ENCODE measurements at places on chromosomes 7 and 10. TPM values are rescaled to one million over a fixed set of nuclear protein-coding genes. Genes with fewer than 3 reads are reported as not detected.
A peak's percentile ranks its signal among the peaks of the same experiment; 100 is the strongest.

- no peak for DNase-seq
Observed at GRCh38 chr7:114148779-114149178, 230.0 kb upstream of the PPP1R3A start.

- no peak for DNase-seq
Observed at GRCh38 chr10:73263693-73264347, 11.4 kb upstream of the MRPS16 start.

DNA sequence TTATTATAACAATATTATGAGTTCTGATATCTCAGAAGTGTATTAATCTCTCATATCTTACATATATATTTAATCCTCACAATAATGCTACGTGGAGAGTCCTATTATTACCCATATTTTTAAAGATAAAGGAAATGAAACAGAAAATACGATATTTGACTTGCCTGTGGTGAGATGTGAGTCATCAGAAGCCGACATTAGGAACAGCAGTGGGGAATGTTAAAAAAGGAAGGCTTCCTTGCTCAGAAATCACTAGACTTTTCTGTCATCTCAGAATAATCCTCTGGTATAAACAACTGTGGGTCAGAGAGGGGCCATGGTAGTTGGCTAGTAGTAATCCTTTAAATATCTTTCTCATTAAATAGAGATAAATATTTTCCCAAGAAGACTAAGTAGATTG is 402.3 kb upstream of the PCDH15 start:
- DNase-seq = no peak

- no peak for DNase-seq
Observed at GRCh38 chr7:69847921-69848612, 249.8 kb downstream of the AUTS2 start.

- no peak for DNase-seq
Observed at GRCh38 chr10:1507436-1507835, 229.9 kb downstream of the ADARB2 start.

DNA sequence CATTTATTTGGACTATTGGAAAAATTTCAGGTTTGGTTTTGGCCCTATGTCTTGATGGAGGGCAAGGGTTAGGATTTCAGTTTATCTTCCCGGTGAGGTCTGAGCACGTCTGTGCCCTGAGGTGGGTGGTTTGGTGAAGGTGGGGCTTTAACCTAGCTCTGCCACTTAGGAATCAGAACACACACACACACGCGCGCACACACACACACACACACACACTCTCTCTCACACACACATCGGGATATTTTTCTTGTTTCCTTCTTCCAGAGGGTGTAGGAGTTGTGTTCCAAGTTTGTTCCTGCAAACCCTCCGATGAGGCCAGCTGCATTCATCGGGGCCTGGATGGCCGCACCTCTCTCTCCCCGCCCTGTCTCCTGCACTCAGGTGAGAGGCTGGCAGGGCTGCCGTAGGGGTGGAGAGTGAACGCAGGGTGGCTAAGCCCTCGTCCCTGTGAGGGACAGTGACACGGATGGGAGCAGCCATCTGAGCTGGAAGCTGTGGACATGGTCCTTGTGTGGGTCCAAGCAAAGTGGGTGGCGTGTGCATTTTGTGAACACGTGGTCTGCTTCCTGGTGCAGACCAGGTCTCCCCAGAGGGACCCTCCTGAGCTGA is 34.2 kb downstream of the CHST12 start:
- no peak for DNase-seq

DNA sequence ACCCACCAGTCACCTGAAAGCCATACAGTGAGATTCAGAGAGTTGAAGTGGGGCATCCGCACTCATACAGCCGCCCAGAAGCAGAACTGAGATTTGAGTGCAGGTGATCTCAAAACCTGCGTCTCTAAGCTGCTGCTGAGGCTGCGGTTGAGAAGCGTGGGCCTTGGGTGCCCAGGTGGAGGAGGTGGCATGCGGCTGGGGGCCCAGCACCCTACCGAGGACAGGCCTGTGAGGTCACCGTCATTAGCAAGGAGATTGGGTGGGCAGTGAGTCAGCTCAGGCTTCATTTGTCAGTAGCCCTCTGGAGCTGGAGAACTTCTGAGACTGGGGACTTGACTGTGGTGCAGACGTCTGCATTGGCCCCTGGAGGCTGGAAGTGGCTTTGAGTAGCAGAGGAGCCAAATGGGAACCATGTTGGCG is 29.8 kb downstream of the ZMIZ1 start:
- peak; percentile 48 for DNase-seq

- DNase-seq = no peak
Observed at GRCh38 chr7:116952635-116953371, 498 bp upstream of the ST7 start.

DNA sequence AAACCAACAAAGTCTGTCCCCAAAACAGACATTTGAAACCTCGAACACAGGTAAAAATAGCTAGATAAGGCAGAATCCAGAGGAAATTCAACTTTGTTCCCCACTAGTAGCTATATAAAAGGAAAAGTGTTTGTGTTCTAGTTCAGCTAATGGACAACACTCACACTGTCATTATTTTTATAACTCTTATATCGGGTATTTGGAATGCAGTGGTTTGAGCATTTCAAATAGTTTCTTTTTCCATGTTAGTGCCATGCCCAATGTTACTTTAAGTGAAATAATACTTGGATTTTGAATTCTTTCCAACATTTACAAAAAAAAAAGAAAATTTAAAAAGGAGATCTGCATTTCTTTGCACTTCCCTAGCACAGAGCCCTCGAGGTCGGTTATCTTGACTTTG is 213.6 kb downstream of the DOCK4 start:
- DNase-seq = no peak

DNA sequence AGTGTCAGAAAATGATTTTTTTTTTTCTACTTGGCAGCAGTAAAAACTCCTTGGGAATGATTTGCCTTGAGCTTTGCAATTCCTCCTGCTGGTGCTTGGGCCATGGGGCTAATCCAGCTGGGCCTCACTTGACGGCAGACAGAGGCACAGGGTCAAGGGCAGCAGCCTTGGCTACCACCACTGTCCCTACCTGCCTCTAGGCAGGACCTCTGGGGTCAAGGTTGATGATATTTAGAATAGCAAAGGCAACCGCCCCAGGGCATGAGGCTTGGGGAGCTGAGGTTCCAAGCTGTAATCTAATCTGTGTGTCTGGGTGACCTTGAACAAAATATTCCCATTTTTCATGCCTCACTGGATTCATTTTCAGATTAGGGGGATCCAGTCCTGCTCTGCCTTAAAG is 327.4 kb downstream of the PLXNA4 start:
- no peak for DNase-seq

DNA sequence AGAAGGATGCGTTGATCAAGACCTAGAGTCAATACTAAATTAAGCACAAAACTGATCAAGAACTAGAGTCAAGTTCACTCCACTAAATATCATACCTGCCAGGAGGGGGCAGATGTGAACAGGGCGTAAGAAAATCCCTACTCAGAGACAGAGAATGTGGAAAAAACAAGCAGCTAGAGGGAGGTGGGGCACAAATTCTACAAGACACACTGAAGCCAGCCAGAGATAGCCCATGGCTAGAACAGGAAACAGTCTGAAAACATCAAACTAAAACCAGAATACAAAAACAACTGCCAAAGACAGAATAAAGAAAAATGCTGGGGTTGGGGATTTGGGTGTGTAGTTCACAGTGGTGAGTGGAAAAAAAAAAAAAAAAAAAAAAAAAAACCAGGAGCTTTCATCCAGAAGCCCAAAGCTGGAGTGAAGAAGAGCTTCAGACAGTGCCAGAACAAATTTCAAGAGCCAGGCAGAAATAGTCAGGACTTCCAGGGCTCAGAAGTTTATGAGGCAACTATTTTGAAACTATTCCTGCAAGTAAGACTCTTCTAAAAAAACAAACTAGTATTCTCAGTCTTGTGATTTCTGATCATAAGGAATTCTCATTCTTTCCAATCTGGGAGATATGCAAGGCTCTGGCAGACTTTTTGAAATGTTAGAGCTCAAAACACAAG is 118.3 kb downstream of the CCDC71L start:
- DNase-seq = peak; percentile 52

DNA sequence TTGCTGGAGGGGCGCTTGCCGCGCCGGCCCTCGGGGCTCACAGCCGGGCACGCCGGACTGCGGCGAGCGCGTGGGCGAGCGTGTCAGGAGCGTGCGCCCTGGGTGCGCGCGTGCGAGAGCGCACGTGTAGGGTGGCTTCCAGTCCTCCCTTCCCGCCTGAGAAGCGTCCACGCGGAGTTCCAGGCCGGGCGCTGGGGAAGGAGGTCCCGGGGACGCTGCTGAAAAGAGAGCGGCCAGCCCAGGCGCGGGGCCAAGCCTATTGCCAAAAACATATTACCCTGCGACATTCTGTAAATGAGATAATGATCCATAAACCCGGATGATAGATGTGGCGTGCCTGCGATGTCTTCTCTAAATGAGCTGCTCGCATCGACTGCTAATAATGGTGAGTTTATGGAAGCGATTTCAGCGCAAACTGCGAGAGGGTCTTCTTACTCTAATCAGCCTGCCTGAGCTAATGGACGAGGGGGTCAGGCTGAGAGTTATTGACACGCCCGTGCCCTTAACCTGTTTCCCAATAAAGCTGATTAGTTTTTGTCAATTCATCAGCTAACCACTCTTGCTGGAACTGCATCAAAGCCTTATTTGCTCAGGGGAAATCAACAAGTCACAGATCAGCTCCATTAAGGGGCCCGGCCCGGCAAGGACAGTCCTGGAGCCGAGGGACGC is 8.0 kb upstream of the MNX1 start:
- DNase-seq = no peak

DNA sequence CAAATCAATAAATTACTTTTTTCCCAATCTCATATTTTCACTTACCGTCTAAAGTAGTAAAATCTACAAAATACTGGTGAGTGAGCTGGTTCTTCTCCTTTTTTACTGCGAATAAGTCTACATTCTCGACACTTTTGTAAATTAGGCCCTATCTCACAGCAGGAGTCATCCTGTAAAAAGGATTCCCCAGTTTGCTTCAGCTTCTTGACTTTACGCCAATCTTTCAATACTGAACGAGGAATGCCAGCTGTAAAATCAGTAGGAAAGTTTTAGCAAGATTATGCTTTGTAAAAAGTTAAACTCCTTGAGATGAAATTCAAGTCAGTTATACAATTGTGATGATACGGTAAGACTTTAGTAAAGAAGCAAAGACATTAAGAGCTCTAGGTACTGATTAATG is 67.3 kb downstream of the NRBF2 start:
- no peak for DNase-seq

- DNase-seq = no peak
Observed at GRCh38 chr10:130429809-130430208, 293.6 kb downstream of the GLRX3 start.

- no peak for DNase-seq
Observed at GRCh38 chr7:120991581-120991980, 3.1 kb downstream of the CPED1 start.

DNA sequence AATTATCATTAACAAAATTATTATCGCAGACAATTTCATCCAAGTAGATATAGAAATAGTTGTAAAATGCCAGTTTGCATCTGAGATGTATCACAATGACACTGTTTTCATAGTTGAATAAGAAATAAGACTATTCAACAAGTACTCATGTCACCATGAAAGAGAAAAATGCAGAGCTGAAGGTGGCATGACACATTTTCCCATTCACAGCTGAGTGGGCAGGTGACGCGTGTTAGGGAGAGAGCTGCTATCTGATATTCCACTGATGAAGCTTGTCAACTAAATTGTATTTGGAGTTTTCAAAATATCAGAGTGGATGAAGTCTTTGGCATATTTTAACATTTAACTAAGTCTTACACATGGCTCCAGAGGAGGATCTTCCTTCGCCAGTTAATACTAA is 70.3 kb upstream of the HDAC9 start:
- DNase-seq = no peak

- no peak for DNase-seq
Observed at GRCh38 chr10:80523773-80524172, 13.9 kb upstream of the SH2D4B start.

DNA sequence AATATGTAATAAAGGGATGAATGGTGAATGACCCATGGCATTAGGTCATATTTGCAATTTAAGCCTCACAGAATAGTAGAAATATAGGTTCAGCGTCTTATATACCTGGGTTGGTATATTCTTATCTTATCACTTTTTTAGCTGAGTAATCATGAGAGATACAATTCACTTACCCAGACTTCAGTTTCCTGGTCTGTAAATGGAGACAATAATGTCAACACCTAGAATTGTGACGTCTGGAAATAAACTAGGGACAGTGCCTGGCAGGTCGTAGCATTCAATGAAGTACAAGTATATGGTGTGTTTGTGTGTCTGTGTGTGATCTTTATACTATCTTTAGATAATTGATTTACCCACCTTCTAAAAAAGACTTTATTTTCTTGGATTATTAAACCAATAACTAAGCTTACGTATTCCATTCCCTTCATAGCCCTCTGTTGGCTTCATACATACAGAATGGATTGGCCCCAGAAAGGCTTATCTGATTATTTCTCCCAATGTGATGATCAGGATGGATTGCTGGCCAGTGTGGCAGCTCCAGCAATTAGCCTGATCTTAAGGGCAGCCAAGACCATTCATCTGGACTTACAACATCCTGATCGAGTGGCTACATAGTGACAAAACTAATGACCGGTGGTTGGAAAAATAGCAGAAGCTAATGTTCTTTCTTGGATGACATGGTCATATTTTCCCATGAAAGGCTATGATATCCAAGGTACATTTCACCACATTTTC is 121.2 kb upstream of the NPVF start:
- DNase-seq = no peak

DNA sequence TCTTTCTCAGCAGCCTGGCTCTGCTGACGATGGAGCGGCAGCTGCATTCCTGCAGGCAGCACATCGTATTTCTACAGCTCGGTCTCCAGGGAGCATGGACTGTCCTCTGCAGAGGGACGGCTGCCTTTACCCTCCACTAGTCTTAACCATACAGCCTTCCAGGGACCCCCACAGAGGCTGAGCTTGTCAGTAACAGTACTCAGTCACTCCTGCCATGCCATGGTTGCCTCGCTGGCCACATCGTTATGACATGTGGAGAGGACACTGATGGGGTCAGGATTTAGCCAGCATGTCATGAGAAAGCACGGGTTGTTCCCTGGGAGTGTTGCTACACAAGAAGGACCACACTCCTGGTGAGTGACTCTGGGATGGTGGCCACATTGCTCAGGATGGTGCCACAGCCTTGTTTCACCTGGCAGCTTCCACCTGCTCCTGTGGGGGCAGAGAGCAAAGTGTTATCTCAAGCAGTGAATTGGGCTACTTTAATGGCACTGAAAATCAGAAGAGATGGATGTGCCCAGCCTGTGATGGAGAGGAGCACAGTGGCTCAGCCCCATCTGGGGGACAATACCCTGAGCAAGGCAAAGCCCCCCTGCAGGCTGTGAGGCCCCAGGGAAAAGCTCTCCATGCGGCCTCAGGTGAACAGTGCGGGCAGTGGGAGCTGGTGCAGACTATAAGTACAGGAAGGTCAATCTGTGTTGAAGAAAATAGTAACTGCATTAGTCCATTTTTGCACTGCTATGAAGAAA is 443.9 kb downstream of the TCERG1L start:
- DNase-seq = no peak

Gene RGS10
- 41.1 TPM for total RNA-seq

Gene AKR1E2
- 0.37 TPM for total RNA-seq

Gene HOXA5
- total RNA-seq = 1.7 TPM

Gene ZNF789
- total RNA-seq = 5.0 TPM

Gene ACBD7
- 1.5 TPM for total RNA-seq

Gene ZNF248
- total RNA-seq = 3.7 TPM

Gene SFRP5
- not detected for total RNA-seq

Gene ATOH7
- total RNA-seq = not detected

Gene TRIM24
- total RNA-seq = 4.1 TPM

Gene SLC39A12
- total RNA-seq = 0.23 TPM

Measured in MG63 (cell line).